Ascending aorta (tissue), 2 donors: ENCODE measurements at places on chromosomes 1 and 21.
A peak's percentile ranks its signal among the peaks of the same experiment; 100 is the strongest.

DNA sequence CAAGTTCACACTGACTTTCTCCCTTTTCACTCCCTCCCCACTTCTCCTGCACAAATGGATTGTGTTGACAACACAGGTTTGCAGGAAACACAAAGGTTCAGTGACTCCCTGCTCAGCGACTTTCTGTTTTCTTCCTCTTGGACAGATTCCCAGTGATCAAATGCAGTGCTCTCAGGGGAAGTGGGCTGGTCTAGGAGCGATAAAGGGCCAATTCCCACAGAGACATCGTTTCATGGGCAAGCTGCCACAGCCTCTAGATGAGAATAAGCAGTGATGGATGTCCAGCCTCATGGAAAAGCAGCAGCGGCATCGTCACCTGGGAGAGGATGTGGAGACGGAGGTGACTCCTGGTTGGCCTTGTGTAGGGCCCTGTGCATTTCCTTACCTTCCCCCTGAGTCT is 30.6 kb downstream of the FYB2 start:
- no peak for DNase-seq

DNA sequence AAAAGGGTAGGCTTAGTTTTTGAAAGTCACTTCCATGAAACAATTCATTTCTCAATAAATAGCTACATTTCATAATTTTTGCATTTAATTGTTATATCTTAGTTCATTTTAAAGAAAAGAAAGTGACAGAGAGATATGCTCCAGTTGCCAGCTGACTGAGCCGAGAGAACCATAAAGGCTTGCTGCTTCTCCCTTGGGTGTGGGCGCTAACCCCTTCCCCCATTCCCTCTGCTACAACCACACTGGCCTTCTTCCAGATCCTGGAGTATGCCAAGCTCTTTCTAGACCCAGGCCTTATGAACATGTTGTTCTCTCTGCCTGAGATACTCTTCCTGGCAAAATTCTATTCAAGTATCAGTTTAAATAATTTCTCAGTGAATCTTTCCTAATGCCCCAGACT is 12.3 kb downstream of the SORT1 start:
- no peak for DNase-seq

- no peak for DNase-seq
These were observed 909.8 kb downstream of the BRINP3 start for GRCh38 chr1:189567890-189568289.

GRCh38 chr1:56578963-56579875 is at the start of gene PLPP3:
TSS of gene PLPP3 (minus strand) at chr1:56579563. CDS start at chr1:56579016, 547 bp downstream.
- DNase-seq: peak; percentile 52

DNA sequence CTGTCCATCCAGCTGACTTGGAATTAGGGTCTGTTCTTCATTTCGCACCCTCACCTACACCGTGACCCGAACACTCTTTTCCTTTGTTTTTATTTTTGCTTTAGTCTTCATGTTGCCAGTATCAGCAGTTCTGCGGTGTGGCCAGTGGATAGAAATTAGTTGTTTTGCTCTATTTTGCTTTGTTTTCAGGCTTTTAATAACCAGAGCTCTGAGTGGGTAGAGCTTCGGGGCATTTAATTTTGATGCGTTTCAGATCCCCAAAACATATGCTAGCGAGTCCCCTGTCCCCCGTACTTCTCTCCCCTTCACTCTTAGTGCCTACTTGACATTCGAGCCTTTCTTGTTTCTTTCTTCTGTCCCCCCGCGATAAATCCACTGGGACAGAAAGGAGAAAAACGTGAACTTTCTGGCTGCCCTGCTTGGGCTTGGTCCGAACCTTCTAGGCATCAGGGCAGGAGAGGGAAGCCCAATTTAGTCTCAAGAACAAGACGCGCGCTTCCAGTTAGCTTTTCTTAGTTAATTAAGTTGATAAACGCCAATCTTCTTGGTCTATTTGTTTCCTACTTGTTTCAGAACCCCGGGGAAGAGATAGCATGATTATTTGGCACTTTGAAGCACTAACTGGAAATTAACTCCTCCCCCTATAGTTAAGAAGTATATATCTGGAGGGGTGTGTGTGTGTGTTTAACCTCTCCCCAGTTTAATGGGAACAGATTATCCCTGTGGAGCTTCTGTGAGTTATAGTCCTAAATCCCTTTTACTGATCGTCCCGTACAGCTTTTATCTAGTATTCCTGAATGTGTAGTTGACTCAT is 839 bp downstream of the SWT1 start:
- DNase-seq: no peak

DNA sequence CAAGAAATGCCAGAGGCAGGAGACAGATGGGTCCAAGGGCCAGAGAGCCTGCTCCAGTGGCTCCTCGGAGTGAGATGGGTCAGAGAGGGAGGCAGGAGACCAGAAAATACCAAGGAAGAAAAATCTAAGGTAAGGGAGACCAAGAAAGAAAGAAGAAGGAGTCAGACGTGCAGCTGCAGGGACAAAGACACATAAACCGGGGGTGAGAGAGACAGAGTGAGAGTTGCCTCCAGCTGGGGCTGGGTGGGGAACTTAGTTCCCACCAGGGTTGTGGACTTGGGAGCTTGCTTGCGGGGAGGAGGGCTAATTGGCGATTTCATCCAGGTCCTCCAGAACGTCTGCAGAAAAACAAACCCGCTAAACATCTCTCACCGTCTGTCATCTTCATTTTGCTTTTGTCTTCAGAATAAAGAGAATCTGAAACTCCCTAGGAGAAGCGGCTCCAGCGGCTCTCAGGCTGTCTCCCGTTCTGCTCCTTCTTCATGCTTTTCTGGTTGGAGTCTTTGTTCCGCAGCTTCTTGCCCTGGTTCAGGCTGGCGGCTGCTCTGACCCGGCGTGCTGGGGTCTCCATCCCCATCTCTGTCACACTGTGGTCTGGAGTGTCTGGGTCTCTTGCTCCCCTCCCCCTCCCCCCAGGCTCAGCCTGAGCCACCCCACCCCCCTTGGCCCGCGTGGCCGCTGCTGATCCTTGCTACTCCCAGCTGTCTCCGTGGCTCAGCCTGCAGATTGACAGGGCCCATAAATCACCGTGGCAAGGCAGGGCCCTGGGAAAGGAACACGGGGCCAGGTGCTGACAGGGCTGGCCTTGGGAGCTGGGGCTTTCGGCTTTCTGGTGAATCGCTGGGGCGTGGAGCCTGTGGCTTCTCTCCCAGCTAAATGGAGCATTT is 66.6 kb downstream of the UBIAD1 start:
- no peak for DNase-seq

- no peak for DNase-seq
These were observed 98.6 kb upstream of the LPGAT1 start for GRCh38 chr1:211928993-211929637.
